ENCODE measurements at places on chromosomes 2 and 18.

GRCh38 chr2:23381084-23381483 is 3.9 kb upstream of the KLHL29 start:
- peak; percentile 23 for DNase-seq

- DNase-seq = no peak
Measured at GRCh38 chr2:43790147-43790546, 16.3 kb downstream of the DYNC2LI1 start.

DNA sequence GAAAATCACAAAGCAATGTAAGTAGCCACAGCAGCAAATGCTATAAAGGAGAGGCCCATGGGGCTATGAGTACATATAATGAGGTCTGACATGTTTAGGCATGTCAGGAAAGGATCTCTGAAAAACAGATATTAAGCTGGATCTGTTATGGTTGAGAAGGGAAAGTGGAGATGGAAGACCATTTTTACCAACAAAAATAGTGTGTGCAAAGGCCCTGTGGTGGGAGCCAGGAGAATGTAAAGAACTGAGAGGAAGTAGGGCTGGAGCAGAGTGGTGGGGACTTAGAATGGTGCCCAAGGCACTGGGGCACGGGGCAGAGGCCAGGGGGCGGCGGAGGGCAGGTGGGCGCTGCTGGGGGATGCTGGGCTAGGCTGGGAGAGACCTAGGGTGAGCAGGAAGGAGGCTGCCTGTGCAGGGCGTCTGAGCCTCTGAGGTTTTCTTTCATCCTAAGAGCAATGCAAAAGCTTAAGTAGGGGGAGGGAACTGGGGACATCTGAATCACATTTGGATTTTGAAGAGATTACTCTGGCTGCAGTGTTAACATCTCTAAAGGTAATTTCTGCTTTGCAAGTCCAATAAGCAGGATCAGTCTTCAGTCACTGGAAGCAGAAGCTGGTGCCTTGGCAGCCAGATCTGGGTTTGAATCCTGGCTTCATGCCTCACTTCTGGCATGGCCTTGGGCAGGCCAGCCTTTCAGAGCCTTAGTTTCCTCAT is 4.9 kb upstream of the AGFG1 start:
- no peak for DNase-seq

GRCh38 chr2:121596221-121597080 is 52.8 kb downstream of the CLASP1 start:
- peak; percentile 10 for DNase-seq

DNA sequence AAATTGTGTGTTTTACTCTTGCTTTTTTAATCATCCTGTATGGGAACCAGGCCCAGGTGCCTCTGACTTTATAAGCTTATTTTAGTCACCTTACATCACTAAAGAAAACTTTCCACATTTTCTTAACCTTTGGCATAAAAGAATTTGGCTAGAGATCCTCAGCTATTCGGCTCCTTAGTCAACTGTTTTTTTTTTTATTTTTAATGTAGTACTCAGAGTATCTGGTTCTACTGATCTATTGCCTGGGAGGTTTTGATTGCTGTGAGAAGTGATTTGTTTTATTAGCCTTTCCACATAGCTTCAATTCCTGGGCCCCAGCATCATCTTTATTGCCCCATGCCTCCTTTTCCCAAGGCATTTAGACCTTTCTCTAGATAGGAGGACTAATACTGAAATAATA is 121.0 kb downstream of the MYO1B start:
- no peak for DNase-seq
